ENCODE measurements at places on chromosomes 4 and X.

GRCh38 chr4:182549356-182549755 is 306.2 kb downstream of the TENM3 start:
- DNase-seq = no peak

DNA sequence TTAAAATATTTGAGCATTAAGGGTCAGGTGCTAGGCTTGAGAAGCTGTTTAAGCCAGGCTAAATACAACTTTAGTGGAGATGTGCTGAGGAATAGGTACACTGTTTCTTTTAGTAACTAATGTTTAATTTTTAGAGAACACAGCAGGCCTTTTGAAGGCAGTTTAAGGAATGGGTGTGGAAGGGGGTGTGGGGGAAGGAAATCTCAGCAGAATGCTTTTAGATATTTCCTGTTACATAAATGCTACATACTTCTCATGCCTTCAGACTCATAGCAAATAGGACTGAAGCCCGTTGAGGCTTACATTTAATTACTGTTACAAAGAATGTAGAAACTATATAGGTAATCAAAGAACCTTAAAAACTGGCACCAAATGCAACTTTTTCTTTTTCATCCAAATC is 66.3 kb downstream of the WWC2 start:
- DNase-seq = no peak

GRCh38 chr4:19455196-19455595 is 796.5 kb upstream of the SLIT2 start:
- no peak for DNase-seq

GRCh38 chr4:1337376-1337831 is 9.6 kb upstream of the UVSSA start:
- DNase-seq = peak; percentile 71

- DNase-seq = no peak
Measured at GRCh38 chr4:24768006-24768405, 27.4 kb upstream of the SOD3 start.

- no peak for DNase-seq
Measured at GRCh38 chrX:38992441-38993096, 191.3 kb downstream of the MID1IP1 start.

GRCh38 chr4:42452823-42453222 is 55.5 kb downstream of the SHISA3 start:
- DNase-seq = no peak

All from stimulated activated CD4-positive, alpha-beta T cell treated with anti-CD3 and anti-CD28 coated beads, Interleukin-2, amount 100 ng/mL, for 24 hours (primary cell).